ENCODE measurements at places on chromosomes 6 and 20.
A peak's percentile ranks its signal among the peaks of the same experiment; 100 is the strongest.

GRCh38 chr6:132445201-132445951 lies 44.1 kb upstream of the MOXD1 start:
- DNase-seq, result no peak

DNA sequence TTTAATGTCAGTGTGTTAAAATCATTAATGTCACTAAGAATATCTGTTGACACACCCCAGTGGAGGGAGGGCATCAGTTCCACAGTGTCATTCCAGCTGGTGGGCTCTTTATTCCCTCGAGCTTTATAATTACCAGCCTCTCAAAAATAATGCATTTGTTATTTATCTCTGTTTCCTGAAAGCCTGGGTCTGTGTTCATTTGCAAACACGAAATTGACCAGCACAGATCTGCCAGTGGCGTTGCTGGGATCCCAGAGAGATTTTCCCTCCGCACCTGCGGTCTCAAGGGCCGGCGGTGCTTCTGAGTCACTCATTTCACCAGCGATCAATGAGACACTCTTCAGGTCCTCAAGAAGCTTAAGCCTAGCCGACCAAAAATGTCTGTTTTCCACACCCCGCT lies 5.7 kb upstream of the PYGB start:
- DNase-seq, result no peak

DNA sequence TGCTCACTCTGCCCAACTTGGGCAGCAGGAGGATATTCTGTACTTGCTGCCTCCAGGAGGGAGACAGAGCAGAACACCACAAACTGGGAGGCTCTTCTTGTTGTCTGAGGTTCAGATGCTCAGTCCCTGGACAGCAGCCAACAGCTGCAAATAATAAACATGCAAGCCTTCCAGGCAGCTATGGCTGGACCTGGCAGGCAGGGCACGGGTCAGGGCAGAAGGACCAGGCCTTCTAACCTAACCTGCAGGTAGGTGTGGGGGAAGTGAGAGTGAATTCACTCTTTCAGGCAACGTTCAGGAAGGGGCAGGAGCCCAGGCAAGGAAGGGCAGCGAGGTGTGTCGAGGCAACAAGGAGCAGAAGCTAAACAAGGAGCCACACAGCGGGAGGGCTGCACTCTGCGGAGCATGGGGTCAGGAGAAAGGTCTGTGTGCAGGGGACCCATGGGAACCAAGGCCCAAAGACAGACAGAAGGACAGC lies 31.5 kb downstream of the NINL start:
- no peak for DNase-seq

DNA sequence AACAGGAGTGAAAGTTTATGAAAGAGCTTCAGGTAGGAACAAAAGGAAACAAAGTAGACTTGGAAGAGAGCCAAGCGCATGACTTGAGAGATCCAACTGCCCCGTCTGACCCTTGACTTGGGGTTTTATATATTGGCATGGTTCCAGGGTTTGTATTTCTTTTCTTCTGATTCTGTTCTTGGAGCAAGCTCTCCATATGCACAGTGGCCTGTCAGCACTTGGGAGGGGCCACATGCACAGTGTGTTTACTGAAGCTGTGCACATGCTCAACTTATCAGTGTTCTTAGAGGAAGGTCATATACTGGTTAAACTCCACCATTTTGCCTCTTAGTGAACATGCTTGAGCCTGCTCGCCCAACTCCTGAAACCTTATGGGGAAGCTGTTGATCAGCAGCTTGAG lies 953.7 kb downstream of the TFAP2A start:
- DNase-seq, result no peak

DNA sequence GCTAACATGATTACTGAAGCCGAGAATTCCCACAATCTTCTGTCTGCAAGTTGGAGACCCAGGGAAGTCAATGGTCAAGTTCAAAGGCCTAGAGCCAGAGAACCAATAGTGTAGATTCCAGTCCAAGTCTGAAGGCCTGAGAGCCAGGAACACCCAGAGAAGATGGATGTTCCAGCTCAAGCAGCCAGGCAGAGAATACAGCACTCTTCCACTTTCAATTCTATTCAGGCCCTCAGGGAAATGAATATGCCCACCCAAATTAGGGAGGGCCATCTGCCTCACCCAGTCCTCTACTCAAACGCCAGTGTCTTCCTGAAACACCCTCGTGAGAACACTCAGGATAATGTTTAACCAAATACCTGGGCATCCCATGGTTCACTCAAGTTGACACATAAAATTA lies 123.5 kb downstream of the THBS2 start:
- no peak for DNase-seq

DNA sequence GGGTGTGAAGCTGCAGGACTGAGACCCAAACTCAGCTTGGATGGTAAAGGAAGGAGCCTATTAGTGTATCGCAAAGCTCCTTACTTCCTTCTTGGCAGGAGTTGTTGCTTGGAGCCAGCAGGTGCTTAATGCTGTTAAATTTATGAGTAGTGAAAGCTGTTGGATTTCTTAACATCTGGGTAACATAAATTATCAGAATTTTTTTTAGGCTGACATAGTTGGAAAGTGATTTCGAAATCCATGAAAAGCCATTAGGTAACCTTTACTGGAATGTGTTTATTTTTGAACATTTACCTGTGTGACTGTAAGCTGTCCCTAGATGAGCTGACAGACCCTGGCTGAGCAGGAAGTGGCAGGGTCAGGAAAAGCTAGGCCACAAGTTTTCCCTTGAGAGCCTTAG lies 470.4 kb upstream of the SLC35B3 start:
- no peak for DNase-seq

DNA sequence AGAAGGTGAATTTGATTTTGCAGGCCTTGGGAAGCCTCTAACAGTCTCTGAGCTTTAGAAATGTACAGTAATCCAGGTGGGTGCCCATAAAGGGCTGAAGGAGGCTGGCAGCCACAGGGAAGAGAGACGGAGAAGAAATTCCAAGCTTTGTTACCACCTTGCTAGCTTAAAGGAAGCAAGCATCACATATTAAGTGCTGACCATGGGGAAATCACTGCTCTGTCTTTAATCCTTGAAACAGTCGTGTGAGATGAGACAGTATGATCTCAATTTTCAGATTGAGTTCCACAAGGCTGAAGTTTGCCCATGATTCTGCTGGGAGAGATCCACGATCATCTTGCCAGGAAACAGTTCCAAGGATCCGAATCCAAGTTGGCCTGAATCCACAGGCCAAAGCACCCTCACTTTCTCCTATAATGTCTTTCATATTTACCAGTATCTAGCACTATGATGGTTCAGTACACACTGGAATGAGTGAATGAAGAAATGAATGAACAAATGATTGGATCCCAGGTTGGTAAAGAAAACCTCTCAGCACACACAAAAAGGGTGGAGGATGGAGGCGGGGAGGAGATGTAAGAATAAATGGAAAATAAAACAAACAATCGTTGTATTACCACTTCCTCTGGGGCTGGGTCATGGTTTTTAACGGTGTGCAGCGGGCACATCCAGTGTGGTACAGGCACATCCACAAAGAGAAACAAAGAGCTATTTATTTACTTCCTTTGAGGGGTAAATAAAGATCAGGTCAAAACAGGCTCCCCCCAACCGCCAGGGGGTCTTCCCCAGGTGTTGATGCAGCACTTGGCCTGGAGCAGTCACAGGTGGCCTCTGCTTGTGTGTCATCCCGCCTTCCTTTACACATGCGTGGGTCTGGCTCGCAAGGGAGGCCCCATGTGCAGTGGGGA lies 28.2 kb upstream of the TAF8 start:
- DNase-seq, result peak; percentile 41

- no peak for DNase-seq
Measured at GRCh38 chr6:154503658-154504057, 6.8 kb downstream of the CNKSR3 start.

- DNase-seq, result no peak
Measured at GRCh38 chr6:18044108-18044783, 56.8 kb upstream of the KIF13A start.

- no peak for DNase-seq
Measured at GRCh38 chr6:160141001-160141726, 19.5 kb downstream of the SLC22A1 start.

DNA sequence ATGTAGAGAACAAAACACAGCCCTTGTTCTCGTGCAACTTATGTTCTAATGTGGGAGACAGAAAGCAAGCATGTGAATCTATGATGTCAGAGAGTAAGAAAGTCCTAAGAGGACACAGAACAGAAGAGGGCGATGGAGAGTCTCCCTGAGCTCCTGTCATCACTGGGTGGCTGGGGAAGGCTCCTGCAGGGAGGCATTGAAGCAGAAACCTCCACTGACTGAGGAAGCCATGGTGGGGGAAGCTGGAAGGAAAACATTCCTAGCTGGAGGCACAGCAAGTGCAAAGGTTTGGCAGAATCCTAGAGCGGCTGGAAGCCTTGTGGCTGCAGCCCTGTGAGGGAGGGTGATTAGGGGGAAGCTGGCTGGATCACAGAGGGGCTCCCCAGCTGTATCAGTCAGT lies 248.0 kb downstream of the CDH26 start:
- DNase-seq, result no peak

DNA sequence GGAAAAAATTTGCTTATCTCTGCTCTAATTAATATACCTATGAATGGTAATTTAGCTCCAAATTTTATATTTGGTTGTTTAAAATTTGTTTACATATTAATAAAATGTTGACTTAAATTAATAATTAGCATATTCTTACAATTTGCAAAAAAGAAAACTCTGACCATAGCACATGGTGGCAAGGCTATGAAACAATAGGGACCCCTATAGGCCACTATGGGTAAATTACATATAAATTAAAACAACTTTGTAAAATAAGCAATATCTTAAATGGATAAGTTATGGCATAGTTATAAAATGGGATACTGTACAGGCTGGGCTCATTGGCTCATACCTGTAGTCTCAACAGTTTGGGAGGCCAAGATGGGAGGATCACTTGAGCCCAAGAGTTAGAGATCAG lies 76.0 kb downstream of the MKKS start:
- no peak for DNase-seq

GRCh38 chr20:14470977-14471661 lies 133.7 kb upstream of the FLRT3 start:
- no peak for DNase-seq

DNA sequence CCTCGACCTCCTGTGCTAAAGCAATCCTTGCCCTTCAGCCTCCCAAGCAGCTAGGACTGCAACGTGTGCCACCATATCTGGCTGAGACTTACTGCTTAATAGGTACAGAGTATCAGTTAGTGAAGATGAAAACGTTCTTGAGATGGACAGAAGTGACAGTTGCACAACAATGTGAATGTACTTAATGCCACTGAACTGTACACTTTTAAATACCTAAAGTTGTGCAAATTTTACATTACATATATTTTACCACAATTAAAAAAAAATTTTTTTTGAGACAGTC lies 25.9 kb downstream of the NUDT3 start:
- DNase-seq, result no peak

- DNase-seq, result no peak
Measured at GRCh38 chr6:159378411-159379328, 209.5 kb downstream of the FNDC1 start.

DNA sequence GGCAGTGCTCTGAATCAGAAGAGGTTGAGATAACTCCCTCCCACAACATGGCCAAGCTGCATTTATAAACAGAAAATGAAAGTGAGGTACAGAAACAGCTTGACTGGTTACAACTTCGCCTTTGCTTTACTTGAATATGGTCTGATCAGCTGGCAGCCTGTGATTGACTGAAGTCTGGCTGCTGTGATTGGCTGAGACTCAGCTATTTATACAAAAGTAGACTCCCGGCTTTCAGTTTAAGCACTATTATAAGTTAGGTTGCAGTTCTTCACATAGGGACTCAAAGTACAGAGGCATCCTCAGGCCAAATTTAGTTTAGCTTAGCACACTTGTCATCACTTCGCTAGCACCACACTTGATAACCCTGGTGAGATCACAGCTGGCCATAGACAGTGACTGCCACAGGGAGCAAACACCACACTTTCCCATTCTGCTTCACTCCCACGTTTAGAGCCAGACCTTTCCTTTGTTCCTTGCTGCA lies 362.6 kb downstream of the EPM2A start:
- DNase-seq, result no peak

- no peak for DNase-seq
Measured at GRCh38 chr6:167058261-167058660, 59.1 kb downstream of the CEP43 start.

GRCh38 chr6:127878115-127878514 lies 22.7 kb downstream of the THEMIS start:
- no peak for DNase-seq

DNA sequence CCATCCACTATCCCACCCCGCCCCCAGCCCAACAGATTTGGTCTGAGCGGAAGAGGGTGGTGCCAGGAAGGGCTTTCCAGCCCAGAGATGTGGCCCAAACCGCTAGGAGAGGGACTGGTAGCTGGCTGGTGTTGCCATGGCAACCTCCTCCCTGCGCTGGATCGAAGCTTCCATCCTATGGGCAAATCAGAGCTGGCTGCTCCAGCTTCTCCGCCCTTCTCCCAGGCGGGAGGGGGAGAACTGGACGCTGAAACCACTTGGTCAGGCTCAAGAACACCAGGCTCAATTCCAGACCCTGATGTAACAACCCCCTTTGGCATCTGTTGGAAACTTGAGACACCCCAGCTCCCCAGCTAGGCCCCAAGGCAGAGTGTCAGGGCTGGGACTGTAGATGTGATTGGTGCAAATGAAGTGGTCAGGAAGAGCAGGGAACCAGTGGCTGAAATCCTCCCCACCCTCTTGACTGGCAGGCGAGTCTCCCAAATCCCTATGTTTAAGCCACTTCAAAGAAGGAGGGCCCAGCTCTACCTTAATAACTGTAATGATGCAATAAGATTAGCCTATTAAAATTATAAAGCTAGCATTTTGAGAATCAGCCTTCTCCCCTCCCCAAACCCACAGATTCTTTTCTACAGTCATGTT lies 4.2 kb downstream of the RIMS4 start:
- DNase-seq, result no peak

DNA sequence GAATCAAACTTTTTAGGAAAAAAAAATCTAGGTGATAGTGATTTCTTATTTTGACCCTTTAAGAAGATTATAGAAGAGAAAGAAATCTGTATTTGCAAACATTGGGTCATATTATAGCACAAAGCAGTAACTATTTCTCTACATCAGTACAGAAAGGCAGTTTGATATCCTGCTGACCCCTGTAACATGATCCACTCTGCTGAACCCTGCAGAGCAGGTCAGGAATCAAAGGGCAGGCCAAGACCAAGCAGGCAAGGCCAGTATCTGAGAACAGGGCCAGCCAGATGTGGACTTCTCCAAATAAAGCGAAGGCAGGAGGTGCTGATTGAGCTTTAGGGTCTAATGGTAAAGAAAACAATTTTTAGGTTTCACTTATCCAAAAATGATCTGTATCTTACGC lies 239.4 kb downstream of the PTPRK start:
- no peak for DNase-seq

- DNase-seq, result no peak
Measured at GRCh38 chr6:26520237-26520849, 17.8 kb upstream of the HMGN4 start.

GRCh38 chr6:107794771-107795170 lies 29.3 kb downstream of the SCML4 start:
- DNase-seq, result no peak

- DNase-seq, result no peak
Measured at GRCh38 chr6:45634231-45634630, 256.5 kb upstream of the SUPT3H start.

- no peak for DNase-seq
Measured at GRCh38 chr6:14442242-14442641, 324.7 kb downstream of the CD83 start.

- no peak for DNase-seq
Measured at GRCh38 chr20:14406495-14406894, 69.1 kb upstream of the FLRT3 start.

GRCh38 chr6:12869816-12870432 lies 153.4 kb downstream of the PHACTR1 start:
- no peak for DNase-seq

GRCh38 chr6:43338243-43338642 lies 29.6 kb upstream of the CRIP3 start:
- DNase-seq, result no peak

GRCh38 chr6:484746-485145 lies 93.2 kb downstream of the IRF4 start:
- DNase-seq, result no peak
